ENCODE measurements at places on chromosomes 12 and 14. TPM values are rescaled to one million over a fixed set of nuclear protein-coding genes. Genes with fewer than 3 reads are reported as not detected.

GRCh38 chr12:113369391-113369985 is 11.1 kb downstream of the PLBD2 start:
- H3K27ac ChIP-seq = no peak overlapping the region
- H3K4me3 ChIP-seq = no peak overlapping the region
- DNase-seq = no peak
- H3K36me3 ChIP-seq = peaks cover 6% of the 10 kb centered on the region

The LRR1 gene
- total RNA-seq = 5.3 TPM

DNA sequence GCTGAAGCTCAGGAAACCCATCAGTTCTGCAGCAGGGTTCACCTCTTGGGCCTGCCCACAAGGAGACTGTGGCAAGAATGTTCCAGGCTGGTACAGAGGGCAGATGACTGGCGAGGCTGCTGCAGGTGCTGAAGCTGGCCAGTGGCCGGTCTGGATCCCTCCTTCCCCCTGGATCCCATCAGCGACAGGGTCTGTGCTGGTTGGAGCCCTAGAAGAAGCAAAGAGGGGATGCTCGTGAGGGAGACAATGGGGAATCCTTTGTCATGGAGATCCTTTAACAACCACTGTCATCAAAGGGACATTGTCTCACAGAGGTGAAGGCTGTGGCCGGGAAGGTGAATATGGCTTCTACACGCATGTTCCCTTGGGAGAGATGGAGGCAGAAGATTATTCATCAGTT is 211.4 kb upstream of the TMEM132C start:
- H3K27ac ChIP-seq = no peak overlapping the region
- no peak overlapping the region for H3K4me3 ChIP-seq
- DNase-seq = no peak
- H3K27me3 ChIP-seq = no peaks in the 10 kb centered on the region
- no peaks in the 10 kb centered on the region for H3K4me1 ChIP-seq
- no peaks in the 10 kb centered on the region for H3K36me3 ChIP-seq

GRCh38 chr12:65695113-65695865 is 129.0 kb upstream of the HMGA2 start:
- H3K27me3 ChIP-seq = no peaks in the 10 kb centered on the region
- DNase-seq = no peak
- H3K4me1 ChIP-seq = no peaks in the 10 kb centered on the region
- H3K27ac ChIP-seq = no peak overlapping the region
- H3K36me3 ChIP-seq = no peaks in the 10 kb centered on the region

The GPRC5A gene
- total RNA-seq = 36.6 TPM

The ARG2 gene
- 4.1 TPM for total RNA-seq

The PLEKHG7 gene
- not detected for total RNA-seq

The EID3 gene
- total RNA-seq = 8.6 TPM

The RAPGEF3 gene
- total RNA-seq = 39.2 TPM

The AQP6 gene
- not detected for total RNA-seq

- H3K4me1 ChIP-seq = no peaks in the 10 kb centered on the region
- H3K27me3 ChIP-seq = no peaks in the 10 kb centered on the region
- no peak for DNase-seq
- H3K4me3 ChIP-seq = no peak overlapping the region
- no peak overlapping the region for H3K27ac ChIP-seq
- H3K36me3 ChIP-seq = no peaks in the 10 kb centered on the region
Observed at GRCh38 chr12:119843100-119843499, 34.0 kb downstream of the CIT start.

DNA sequence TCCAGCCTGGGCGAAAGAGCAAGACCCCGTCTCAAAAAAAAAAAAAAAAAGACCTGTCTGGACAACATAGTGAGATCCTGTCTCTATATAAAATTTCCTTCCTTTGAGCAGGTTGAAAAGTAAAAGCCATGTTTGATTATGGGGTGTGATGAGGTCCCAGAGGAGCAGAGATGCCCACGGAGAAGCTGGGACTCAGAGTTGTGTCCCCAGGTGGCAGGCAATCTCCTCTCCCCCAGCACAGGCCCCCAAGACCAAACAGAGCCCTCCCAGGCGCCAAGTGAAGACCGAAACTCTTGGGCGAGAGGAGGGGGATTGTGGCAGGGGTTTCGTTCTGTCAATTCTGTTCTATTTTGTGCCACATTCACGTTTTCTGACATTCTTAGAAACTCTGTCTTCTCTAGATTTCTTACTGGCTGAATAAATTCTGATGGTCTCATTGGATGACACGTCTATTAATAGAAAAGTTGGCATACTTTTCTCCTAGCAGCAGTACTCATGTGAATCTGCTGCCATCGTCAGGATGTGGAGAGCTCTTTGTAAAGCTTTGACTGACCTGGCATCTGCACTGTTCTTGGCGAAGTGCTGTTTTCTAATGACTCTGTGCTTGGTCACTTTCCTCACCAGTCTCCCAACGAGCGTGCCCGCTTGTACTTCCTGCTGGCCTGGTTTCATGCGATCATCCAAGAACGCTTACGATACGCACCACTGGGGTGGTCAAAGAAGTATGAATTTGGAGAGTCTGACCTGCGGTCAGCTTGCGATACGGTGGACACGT is 43.4 kb downstream of the HSP90AA1 start:
- DNase-seq = no peak
- H3K4me1 ChIP-seq = no peaks in the 10 kb centered on the region
- no peak overlapping the region for H3K4me3 ChIP-seq

GRCh38 chr12:5248230-5248629 is 183.7 kb upstream of the NTF3 start:
- DNase-seq = no peak
- no peak overlapping the region for H3K4me3 ChIP-seq
- H3K27me3 ChIP-seq = no peaks in the 10 kb centered on the region
- no peak overlapping the region for H3K27ac ChIP-seq

GRCh38 chr12:74897425-74898211 is 312.0 kb downstream of the KCNC2 start:
- no peaks in the 10 kb centered on the region for H3K36me3 ChIP-seq
- H3K27ac ChIP-seq = no peak overlapping the region
- H3K4me1 ChIP-seq = no peaks in the 10 kb centered on the region
- DNase-seq = no peak
- H3K4me3 ChIP-seq = no peak overlapping the region

GRCh38 chr14:101734246-101734847 is 27.2 kb upstream of the PPP2R5C start:
- no peaks in the 10 kb centered on the region for H3K36me3 ChIP-seq
- H3K27me3 ChIP-seq = no peaks in the 10 kb centered on the region
- DNase-seq = no peak
- no peak overlapping the region for H3K27ac ChIP-seq
- no peaks in the 10 kb centered on the region for H3K4me1 ChIP-seq

The HVCN1 gene
- total RNA-seq = 4.1 TPM

GRCh38 chr14:101501341-101501740 is 60.0 kb upstream of the DIO3 start:
- H3K27me3 ChIP-seq = no peaks in the 10 kb centered on the region
- no peaks in the 10 kb centered on the region for H3K36me3 ChIP-seq
- H3K4me3 ChIP-seq = no peak overlapping the region
- no peak overlapping the region for H3K27ac ChIP-seq
- H3K4me1 ChIP-seq = no peaks in the 10 kb centered on the region

The NYNRIN gene
- 11.2 TPM for total RNA-seq

DNA sequence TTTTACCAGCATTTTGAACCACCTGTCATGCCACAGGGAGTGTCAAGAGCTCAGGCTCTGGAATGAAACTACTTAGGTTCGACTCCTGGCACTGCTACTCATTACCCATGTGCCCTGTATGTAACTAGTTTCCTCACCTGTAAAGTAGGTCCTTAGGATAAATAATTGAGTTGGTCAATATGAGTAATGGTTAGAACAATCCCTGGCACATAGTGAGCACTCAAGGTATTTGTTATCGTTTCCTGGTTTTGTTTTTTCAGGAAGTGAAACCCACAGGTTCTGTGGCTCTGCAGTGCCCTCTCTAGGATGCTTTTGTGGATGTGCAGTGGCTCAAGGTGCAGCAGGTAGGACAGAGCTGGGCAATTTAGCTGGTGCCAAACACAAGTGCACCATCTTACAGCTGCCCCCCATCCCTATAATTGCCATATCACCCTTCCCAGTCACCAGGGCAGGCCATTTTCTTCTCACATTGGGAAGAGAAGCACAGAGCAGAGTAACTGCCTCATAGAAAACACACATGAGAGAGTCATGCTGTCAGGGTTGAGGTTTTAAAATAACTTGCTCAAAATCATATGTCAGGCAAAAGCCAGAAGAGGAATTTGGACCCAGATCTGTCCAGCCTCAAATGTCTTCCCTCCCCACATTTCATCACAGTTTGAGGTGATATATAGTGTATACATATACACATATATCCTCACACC is 297.5 kb downstream of the RPAP3 start:
- H3K36me3 ChIP-seq = no peaks in the 10 kb centered on the region
- H3K27me3 ChIP-seq = no peaks in the 10 kb centered on the region
- H3K4me3 ChIP-seq = no peak overlapping the region
- no peak for DNase-seq
- H3K4me1 ChIP-seq = no peaks in the 10 kb centered on the region

DNA sequence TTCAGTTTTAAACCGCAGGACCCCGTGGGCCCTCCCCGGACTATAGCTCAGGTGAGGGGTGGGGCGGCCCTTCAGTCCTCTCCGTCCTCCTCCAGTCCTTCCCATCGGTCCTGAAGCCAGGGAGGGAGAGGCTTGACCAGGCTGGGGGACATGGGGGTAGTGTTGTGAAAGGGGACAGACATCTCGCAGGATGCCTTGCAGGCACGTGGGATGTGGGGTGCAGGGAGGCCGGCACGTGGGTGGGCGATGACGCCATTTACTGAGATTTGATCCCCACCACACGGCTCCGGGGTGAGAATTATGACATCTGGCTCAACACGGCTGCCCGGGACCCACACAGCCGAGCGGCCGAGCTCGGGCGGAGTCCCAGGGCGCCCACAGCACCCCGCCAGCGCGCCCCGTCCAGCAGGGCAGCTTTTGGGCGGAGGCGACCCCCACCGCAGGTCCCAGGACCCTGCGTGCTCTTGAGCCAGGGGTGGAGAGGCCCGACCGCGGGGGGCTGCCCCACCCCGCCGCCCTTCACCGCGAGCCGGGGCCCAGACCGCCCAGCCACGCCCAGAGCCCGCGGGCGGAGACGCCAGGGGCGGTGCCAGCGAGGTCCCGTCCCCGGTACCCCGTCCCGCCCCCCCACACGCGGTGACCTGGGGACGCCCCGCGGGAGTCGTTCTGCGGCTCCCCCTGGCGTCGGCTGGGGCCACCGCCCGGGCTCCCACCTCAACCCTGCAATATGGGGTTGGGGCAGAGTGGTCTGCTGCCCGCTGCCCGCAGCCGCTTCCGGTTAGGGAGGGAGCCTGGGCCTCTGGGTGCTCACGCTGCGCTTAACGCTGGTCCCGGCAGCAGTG is 3.3 kb upstream of the EXOC3L4 start:
- H3K4me3 ChIP-seq = no peak overlapping the region
- no peak for DNase-seq
- no peaks in the 10 kb centered on the region for H3K27me3 ChIP-seq
- H3K27ac ChIP-seq = no peak overlapping the region

- H3K36me3 ChIP-seq = no peaks in the 10 kb centered on the region
- H3K27me3 ChIP-seq = no peaks in the 10 kb centered on the region
- peak; percentile 90 for DNase-seq
- peak overlapping the region; percentile 96 for H3K27ac ChIP-seq
- peaks cover 9% of the 10 kb centered on the region for H3K4me1 ChIP-seq
- H3K4me3 ChIP-seq = no peak overlapping the region
Observed at GRCh38 chr12:6224550-6224949, 24.4 kb downstream of the CD9 start.

GRCh38 chr14:23579739-23580138 is 1.1 kb upstream of the JPH4 start:
- H3K27me3 ChIP-seq = no peaks in the 10 kb centered on the region
- DNase-seq = no peak
- H3K4me3 ChIP-seq = no peak overlapping the region
- no peak overlapping the region for H3K27ac ChIP-seq
- H3K36me3 ChIP-seq = no peaks in the 10 kb centered on the region
- no peaks in the 10 kb centered on the region for H3K4me1 ChIP-seq

GRCh38 chr12:46342562-46343033 is 30.0 kb downstream of the SLC38A2 start:
- no peaks in the 10 kb centered on the region for H3K4me1 ChIP-seq
- H3K27me3 ChIP-seq = no peaks in the 10 kb centered on the region
- no peaks in the 10 kb centered on the region for H3K36me3 ChIP-seq
- no peak overlapping the region for H3K4me3 ChIP-seq

DNA sequence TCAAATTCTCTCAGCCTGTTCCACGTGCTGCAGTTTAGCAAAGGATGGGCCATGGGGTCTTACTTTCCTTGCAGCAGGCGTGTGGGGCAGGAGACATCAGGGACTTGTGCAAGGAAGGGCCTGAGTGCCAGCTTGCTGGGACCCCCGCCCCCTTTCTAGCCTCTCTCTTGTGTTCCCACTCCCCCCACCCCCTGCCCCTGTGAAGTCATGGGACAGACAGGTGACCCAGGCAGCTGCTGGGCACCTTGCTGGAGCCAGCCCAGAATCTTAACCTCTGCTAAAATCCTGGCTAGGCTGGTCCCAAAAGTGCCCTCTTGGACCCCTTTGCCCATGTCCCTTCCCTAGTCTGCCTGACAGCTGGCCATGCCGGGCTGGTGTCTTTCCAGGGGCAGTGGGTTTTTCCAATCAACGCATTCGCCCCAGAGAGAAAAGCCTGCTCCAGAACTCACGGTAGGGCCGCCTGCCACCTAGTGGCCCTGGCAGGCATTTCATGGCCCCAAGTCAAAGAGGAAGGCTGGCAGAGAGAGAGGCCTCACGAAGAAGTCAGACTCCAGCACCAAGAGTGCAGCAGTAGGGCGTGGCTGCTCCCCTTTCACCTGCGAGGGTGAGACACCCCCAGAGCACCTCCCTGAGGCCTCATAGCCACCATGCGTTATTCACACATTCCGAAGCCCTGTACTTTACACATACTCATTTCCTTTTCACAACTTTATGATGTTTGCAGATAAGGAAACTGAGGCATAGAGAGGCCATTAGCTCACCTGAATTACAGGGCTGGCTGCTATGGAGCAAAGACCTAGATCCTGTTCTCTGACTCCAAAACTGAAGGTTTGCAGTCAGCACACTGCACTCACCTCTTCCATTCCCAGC is 67.4 kb downstream of the LGMN start:
- peaks cover 3% of the 10 kb centered on the region for H3K36me3 ChIP-seq
- H3K27me3 ChIP-seq = no peaks in the 10 kb centered on the region
- no peak overlapping the region for H3K4me3 ChIP-seq
- peak; percentile 92 for DNase-seq

The KRT79 gene
- total RNA-seq = not detected

DNA sequence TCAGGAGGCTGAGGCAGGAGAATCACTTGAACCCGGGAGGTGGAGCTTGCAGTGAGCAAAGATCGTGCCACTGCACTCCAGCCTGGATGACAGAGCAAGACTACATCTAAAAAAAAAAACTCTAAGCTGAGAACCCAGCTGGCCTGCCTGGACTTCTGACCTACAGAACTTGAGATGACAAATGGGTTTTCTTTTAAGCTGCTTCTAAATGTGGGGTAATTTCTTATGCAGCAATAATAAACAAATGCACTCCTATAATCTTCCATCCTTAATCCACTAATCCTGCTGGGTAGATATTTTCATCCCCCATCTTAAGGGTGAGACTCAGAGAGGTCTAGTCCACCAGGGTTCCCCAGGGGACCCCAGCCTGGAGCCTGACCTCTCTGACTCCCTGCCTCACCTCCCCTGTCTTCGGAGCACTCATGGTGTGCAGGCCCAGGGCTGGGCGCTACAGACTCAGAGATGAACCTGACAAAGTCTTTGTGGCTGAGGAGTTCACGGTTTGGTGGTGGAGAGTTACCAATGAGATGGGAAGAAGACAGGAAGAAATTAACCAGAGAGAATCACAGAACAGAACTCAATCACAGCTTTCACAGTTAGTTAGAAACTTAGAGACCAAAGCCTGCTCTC is 39.7 kb upstream of the BDKRB2 start:
- H3K36me3 ChIP-seq = no peaks in the 10 kb centered on the region
- H3K27ac ChIP-seq = no peak overlapping the region
- H3K4me1 ChIP-seq = no peaks in the 10 kb centered on the region
- DNase-seq = no peak
- H3K4me3 ChIP-seq = no peak overlapping the region

Measured in aorta (tissue), 5 donors.